Ureter (tissue), 1 donor: ENCODE measurements at places on chromosomes 13 and 19.

DNA sequence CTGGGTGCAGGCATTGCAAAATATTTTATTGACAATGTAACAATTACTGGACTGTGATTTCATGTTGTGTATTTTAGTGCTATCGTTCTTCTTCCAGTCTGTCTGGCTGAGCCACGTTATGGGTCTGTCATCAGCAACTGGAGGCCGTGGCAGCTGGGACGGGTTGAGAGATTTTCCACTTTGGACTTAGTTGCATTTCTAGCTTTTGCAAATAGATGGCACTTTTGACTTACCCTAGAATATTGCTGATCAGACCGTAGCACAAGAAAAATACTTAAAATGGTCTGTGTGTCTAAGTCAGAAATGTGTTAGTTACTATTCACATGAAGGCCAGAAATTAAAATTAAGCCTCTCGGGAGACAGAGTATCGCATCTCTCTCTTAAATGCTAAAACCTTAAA is 211.1 kb downstream of the TEX29 start:
- no peak for DNase-seq

DNA sequence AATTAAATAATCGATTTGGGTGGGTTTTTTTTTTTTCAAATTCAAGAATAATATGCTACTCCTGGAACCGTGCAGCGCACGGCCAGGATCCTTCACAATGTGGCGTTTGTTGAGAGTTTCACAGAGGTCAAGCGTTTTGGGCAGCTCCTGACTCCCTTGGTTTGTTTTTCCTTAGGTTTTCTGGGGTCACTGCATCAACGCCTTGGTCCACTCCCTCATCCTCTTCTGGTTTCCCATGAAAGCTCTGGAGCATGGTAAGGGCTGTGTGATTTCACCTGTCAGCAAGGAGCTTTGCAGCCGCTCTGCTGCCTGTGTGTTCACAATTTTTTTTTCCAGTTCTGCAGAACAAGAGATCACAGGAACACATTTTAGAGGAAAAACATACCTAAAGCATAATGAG is 212.4 kb downstream of the SHISA2 start:
- no peak for DNase-seq

DNA sequence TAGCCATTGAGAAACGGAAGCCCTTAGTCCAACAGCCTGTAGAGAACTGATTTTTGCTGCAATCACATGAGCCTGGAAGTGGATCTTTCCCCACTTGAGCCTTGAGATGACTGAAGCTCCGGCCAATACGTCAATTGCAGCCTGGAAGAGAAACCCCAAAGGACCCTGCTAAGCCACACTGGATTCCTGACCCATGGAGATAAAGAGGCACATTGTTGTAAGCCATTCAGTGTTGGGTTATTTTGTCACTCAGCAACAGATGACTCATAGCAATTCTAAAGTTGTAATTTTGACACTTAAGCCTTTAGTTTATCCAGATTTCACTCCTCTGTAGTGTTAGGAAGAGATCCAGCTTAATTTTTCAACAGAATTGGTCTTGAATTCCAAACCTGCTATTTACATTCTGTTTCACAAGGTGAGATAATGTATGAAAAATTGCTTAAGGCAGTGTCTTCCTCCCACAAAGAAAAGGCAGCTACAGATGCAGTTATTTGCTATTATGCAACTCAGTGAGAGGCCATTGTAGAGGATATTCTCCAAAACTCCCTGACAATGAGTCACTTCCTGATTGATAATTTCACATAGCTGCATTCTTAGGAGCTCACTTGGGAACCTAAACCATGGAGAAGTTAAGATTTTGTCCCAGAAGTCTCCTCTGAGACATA is 59.4 kb upstream of the TSHZ3 start:
- DNase-seq: no peak

DNA sequence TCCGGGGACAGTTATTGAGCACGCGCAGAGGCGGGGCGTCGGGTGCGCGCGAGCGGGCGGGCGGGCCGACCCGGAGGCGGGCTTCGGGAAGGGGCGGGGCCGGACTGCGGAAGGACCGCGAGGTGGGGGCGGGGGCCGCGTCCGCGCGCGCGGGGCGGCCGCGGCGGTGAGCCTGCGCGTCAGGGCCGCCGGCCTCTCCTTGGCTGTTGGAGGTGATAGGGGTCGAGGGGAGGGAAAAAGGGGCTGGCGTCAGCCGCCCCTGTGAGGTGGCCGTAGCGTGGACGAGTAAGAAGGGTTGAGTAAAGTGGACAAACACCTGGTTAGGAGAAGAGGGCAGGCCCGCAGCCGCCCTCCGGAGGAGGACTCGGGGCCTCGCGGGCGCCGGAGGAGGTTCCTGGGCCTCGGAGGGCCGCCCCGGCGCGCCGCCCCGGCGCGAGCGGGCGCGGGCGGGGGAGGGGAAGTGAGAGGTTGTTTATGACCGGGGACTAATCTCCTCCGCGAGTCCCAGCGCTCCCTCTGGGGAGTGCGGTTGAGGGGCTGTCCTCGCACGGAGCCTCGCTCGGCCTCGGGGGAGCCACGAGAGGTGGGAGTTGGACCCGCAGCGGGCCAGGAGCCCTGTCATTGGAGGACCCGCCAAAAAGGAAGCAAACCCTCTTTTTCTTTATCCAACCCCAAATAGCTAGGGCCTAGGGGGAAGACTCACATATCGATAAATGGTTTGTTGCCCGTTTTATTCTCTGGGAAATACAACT is 547 bp upstream of the INTS6 start:
- peak; percentile 76 for DNase-seq

DNA sequence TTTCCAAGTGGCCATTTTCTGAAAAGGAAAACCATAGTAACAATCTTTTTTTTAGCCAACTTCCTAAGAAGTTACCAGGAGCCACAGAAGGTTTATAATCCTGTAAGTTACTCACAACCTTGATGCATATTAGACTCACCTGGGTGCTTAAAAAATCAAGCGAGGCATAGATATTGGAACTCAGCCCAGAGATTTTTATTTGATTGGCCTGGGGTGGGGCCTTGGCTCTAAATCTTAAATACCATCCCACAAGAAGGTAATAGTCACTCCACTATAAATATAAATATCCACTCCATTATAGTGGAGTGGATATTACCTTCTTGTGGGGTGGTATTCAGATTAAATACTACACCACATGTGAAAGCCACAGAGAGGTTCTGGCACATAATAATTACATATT is 429.6 kb downstream of the RFC3 start:
- no peak for DNase-seq

DNA sequence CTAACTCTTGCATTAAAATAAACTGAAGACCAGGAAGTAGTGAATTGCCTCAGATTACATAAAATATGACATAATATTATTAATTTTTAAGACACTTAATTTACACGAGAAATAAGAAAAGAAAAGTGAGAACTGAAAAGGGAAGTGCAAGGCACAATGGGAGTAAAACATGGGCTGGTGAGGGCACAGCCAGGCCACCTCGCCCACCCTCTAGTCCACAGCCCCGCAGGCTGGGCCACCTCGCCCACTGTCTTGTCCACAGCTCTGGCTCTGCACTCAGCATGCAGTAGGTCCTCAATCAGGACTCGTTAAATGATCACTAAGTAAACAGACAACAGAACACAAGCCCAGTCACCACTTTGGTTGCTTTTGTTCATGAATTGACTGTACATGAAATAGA is 67.8 kb upstream of the ARHGEF7 start:
- no peak for DNase-seq

GRCh38 chr19:4639531-4640246 is 373 bp downstream of the TNFAIP8L1 start:
- peak; percentile 53 for DNase-seq

GRCh38 chr13:31011901-31012654 is 79.6 kb downstream of the TEX26 start:
- DNase-seq: no peak

DNA sequence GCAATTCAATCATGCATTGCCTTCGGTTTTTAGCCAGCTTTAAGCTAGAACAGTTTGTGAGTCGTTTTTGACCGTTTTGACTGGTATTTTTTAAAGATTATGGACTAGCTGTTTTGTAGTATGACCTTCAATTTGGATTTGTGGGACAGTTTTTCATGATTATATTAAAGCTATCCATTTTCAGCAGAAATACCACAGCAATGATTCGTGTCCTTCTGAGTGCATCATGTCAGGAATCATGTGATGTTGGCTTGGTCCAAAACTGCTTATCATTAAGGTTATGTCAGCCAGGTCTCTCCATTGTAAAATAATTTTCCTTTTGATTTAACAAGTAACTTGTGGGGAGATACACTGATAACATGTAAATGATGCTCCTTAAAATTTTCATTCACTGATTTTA is 229.0 kb downstream of the POSTN start:
- DNase-seq: no peak

- no peak for DNase-seq
Measured at GRCh38 chr13:111323950-111324651, 3.7 kb downstream of the TEX29 start.

DNA sequence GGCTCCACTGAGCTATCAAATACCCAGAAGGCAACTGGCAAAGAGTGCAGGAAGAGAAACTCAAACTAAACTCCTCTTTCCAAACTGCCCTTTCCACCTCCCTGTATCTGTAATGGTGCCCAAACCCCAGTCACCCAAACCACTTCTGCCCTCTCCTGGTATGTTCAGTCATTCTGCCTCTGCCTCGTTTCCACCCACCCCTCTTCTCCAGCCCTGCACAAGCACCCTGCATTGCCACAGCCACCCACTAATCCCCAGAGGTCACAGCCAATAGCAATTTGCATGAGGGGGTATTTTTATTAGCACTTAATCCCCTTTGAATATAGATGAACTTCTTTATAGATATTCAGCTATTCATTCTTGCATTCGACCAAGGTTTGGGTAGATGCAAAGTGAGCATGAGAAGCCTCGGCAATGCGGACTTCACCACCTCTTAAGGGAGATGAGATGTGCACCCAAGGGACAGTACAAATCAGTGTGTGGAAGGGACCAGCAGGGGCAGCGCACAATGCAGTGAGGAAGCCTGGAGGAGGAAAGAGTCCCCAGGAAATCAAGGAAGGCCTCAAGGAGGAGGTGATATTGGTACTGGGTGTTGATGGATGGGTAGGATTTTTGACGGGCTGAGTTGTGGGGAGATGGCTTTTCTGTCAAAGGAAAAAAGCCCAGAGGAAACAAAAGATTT is 12.4 kb downstream of the TMEM272 start:
- peak; percentile 48 for DNase-seq

DNA sequence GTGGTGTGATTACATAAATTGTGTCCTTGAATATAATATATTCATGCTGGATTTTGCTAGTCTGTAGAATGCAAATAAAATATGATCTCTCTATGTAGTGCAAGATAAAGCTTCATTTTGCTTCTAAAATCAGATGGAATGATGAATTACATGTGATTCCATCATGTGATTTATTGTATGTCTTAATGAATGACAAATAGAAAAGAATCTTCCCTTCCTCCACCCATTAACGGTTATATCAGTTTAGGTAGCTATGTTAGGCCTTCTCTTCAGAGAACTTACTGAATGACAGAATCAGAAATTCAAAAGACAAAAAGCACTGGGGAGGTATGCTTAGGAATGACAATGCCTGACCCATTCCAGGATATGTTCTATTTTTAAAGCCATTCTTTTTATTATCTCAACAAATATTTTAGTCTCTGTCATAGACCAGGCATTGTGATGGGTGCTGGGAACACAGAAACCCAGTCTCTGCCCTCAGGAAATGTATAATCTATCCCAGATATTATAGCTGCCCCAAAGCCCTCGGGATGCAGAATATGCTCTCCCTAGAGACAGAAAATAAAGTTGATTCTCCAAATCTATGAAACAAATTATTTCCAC is 90.6 kb downstream of the TEX26 start:
- DNase-seq: no peak

- DNase-seq: no peak
Measured at GRCh38 chr19:38915329-38916321, 3.6 kb upstream of the CCER2 start.

DNA sequence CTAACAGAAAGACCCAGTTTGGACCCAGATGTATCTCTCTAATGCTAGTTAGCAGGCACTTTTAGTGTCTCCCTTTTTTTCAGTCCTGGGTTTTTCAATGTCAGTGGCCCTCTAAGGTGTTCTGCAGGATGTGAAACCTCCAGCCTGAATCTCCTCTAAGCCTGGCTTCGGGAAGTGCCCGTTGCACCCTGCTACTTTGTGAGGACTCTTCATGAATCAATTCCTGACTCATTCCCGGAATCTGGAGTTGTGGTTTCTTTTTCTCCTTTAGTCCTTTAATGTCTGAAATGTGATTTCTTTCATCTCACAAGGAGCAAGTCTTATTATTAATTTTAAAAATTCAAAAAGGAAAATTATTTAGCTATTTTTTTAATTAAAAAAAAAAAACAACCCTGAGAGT is 116.0 kb downstream of the ZNF536 start:
- no peak for DNase-seq

- DNase-seq: no peak
Measured at GRCh38 chr13:113774177-113775107, 15.4 kb downstream of the TMEM255B start.

- peak; percentile 53 for DNase-seq
Measured at GRCh38 chr13:98977568-98978265, at the start of gene DOCK9. Gene DOCK9 (minus strand): TSS chr13:98978064. CDS start chr13:98977909, 155 bp downstream.

DNA sequence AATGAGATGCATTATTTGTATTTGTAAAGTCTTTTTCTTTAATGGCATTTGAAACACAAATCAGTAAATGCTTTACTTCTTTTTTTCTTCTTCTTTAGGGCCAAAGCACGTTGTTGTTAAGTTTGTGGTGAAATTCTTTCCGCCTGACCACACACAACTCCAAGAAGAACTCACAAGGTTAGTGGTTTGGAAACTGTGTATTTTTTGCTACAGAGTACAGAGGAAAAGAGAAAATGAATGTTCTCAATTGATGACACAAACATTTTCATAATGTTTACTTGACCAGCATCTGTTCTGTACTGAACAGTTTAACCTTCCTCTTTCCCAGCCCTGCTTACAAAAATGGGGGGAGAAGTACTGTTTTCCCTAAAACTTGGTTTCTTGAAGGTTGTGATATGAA is 190.9 kb upstream of the RNF113B start:
- DNase-seq: no peak

DNA sequence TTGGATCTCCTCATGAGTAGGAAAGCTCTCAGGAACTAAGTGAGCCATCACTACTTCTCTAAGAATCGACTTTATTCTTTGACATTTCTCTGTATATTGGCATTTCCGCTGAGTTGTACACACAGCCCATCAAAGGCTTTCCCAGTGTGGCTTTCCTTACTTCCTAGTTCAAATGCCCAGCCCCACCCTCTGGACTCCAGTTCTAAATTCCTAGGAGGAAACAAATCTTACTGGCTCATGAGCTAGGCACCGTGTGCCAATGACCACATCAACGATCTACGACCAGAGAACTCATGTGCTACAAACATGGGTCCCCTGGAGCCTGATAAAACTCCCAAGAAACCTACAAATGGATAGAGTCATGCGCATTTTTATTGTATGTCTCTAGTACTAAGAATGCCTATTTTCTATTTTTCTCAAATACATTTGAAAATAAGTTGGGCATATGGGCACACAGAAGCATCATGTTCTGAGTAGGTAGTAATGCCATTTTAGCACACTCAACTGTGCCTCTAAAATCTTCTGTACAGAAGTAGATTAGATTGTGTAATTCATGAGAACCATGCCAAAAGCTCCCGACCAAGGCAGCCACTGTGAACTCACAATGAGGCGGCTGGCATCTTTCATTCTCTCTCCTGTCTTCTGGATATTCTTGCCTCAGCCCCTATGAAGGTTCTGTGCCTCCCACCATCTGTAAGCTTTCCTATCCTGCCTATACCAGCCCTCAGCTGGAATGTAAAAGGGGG is 10.5 kb upstream of the RAP2A start:
- DNase-seq: no peak
